Activated T-cell treated with anti-CD3 and anti-CD28 coated beads, Interleukin-2, amount 50 U/mL, for 72 hours (primary cell): ENCODE measurements at places on chromosomes 2 and 18. TPM values are rescaled to one million over a fixed set of nuclear protein-coding genes. Genes with fewer than 3 reads are reported as not detected.
A peak's percentile ranks its signal among the peaks of the same experiment; 100 is the strongest.

STPG4 gene
- not detected for total RNA-seq

GPR45 gene
- not detected for total RNA-seq

FBXO15 gene
- 2.1 TPM for total RNA-seq

CTAGE1 gene
- total RNA-seq: not detected

SFTPB gene
- total RNA-seq: not detected

GALNT5 gene
- total RNA-seq: not detected

RFTN2 gene
- total RNA-seq: not detected

MEP1B gene
- not detected for total RNA-seq

IL36RN gene
- not detected for total RNA-seq

MAP3K20 gene
- total RNA-seq: 11.9 TPM

CFC1 gene
- total RNA-seq: not detected

DNA sequence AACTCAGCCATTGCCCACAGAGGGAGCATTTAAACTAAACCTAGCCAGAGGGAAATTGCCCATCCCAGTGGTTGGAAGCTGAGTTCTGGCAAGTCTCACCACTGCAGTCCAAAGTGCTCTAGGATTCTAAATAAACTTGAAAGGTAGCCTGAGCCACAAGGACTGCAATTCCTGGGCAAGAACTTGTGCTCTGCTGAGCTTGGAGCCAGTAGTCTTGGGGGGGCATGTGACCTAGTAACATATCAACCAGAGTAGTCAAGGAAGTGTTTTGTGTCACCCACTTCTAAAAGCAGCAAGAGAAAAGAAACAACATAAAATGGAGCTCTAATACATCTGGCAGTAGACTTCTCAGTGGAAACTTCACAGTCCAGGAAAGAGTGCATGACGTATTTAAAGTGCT, 167.0 kb downstream of the PTH2R start:
- H3K4me1 ChIP-seq: no peaks in the 10 kb centered on the region
- H3K27ac ChIP-seq: no peak overlapping the region
- H3K36me3 ChIP-seq: no peaks in the 10 kb centered on the region
- DNase-seq: no peak
- no peak overlapping the region for H3K4me3 ChIP-seq
- no peaks in the 10 kb centered on the region for H3K27me3 ChIP-seq

- peak overlapping the region; percentile 92 for H3K4me3 ChIP-seq
- H3K27ac ChIP-seq: no peak overlapping the region
- peak; percentile 33 for DNase-seq
- peaks cover 1% of the 10 kb centered on the region for H3K36me3 ChIP-seq
- peaks cover 5% of the 10 kb centered on the region for H3K4me1 ChIP-seq
- peaks cover 42% of the 10 kb centered on the region for H3K27me3 ChIP-seq
These were observed 126.0 kb downstream of the OSBPL1A start for GRCh38 chr18:24271381-24272228.

GRCh38 chr18:8300751-8301410, 308.4 kb upstream of the RAB12 start:
- H3K27me3 ChIP-seq: no peaks in the 10 kb centered on the region
- H3K27ac ChIP-seq: no peak overlapping the region
- no peak for DNase-seq
- H3K4me1 ChIP-seq: no peaks in the 10 kb centered on the region
- no peaks in the 10 kb centered on the region for H3K36me3 ChIP-seq

DNA sequence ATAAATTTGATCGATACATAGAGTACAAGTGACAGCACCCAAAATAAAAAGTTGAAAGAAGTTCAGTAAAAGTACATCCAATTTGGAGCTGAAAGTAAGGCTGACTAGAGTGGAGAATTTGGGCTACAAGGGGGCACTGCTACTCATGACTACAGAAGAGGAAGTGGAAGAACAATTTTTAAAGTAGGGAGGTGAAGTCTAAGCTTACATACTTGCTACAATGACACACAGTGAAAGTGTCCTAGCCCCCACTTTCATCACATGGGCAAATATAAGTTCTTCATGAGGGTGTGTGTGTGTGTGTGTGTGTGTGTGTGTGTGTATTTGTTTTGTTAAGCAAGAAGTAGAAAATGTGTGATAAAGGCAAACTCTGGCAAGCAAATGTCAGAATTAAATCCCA, 45.7 kb downstream of the MAP3K2 start:
- no peaks in the 10 kb centered on the region for H3K27me3 ChIP-seq
- no peak overlapping the region for H3K27ac ChIP-seq
- DNase-seq: no peak
- peaks cover 15% of the 10 kb centered on the region for H3K4me1 ChIP-seq
- H3K36me3 ChIP-seq: no peaks in the 10 kb centered on the region
- no peak overlapping the region for H3K4me3 ChIP-seq

GRCh38 chr2:107412981-107413380, 413.7 kb upstream of the RGPD4 start:
- H3K4me3 ChIP-seq: no peak overlapping the region
- H3K27ac ChIP-seq: no peak overlapping the region

- H3K27ac ChIP-seq: no peak overlapping the region
- no peak overlapping the region for H3K4me3 ChIP-seq
- no peak for DNase-seq
- H3K27me3 ChIP-seq: no peaks in the 10 kb centered on the region
- no peaks in the 10 kb centered on the region for H3K36me3 ChIP-seq
- H3K4me1 ChIP-seq: peaks cover 36% of the 10 kb centered on the region
These were observed 73.6 kb downstream of the SPATS2L start for GRCh38 chr2:200380091-200380561.

- H3K27me3 ChIP-seq: no peaks in the 10 kb centered on the region
- H3K4me1 ChIP-seq: no peaks in the 10 kb centered on the region
- no peak overlapping the region for H3K4me3 ChIP-seq
- H3K27ac ChIP-seq: no peak overlapping the region
- H3K36me3 ChIP-seq: no peaks in the 10 kb centered on the region
- no peak for DNase-seq
These were observed 31.3 kb downstream of the EHD3 start for GRCh38 chr2:31265234-31265633.

- no peak overlapping the region for H3K27ac ChIP-seq
- H3K27me3 ChIP-seq: peaks cover 48% of the 10 kb centered on the region
- H3K4me1 ChIP-seq: peaks cover 11% of the 10 kb centered on the region
- no peaks in the 10 kb centered on the region for H3K36me3 ChIP-seq
- DNase-seq: no peak
These were observed 96.0 kb downstream of the INHBB start for GRCh38 chr2:120441744-120442471.

DNA sequence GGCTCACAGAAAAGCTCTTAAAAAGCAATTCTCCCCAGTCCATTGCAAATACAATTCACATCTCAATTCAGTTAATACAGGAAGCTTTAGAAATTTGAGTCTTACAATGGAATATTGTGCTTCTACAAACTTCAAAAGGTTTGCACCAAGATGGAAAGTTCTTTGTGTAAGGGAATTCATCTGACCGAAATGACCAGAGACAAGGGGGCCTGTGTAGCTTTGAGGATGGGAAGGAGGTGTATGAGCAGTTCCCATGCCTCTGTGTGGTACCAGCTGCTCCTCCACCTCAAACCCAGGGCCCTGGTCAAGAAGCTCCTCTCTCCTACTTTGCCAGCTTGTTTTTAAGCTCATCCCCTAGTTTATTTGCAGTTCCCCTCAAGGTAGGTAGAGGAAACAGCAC, 312.8 kb upstream of the PKDCC start:
- no peaks in the 10 kb centered on the region for H3K36me3 ChIP-seq
- H3K27ac ChIP-seq: no peak overlapping the region
- DNase-seq: no peak
- H3K4me1 ChIP-seq: no peaks in the 10 kb centered on the region
- H3K4me3 ChIP-seq: no peak overlapping the region

GRCh38 chr2:60311524-60311923, 241.9 kb downstream of the BCL11A start:
- DNase-seq: no peak
- no peak overlapping the region for H3K27ac ChIP-seq
- no peaks in the 10 kb centered on the region for H3K36me3 ChIP-seq
- peaks cover 3% of the 10 kb centered on the region for H3K27me3 ChIP-seq
- H3K4me1 ChIP-seq: peaks cover 21% of the 10 kb centered on the region

DNA sequence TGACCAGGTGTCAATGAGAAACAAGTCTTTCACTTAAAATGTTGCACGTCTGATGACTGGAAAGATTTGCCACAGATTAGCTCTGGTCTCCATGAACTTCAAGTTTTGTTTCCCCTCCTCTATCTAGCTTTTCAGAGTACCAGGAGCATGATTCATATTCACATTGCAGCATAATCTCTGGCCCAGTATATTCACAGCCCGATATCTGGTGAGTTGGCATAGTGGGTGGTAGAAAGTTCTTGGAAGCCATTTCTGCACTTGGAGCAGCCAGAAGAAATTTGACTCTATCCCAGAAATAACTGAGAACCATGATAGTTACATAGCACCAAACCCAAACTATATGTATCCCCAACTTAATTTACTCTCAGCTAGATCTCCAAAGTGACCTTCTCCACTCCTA, 503.9 kb downstream of the PID1 start:
- no peak for DNase-seq
- H3K4me1 ChIP-seq: no peaks in the 10 kb centered on the region
- no peak overlapping the region for H3K4me3 ChIP-seq
- H3K36me3 ChIP-seq: peaks cover 1% of the 10 kb centered on the region
- H3K27ac ChIP-seq: no peak overlapping the region

DNA sequence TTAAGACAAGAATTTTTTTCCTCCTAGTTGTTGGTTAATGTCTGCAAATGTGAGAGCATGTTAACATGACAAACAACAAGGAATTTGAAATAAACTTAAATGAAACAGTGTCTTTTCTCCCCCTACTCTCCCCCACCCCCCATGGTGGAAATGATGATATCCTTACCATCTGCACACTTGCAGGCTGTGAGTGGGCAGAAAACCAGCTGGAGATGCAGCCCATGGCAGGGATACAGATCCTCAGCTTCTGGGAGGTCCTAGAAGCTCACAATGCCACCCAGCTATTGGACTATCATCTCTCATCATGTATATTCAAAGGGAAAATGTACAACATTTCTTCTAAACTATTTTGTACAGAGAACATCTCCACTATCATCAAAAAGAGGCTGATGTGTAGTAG, 196.8 kb downstream of the SLC8A1 start:
- no peak overlapping the region for H3K4me3 ChIP-seq
- H3K4me1 ChIP-seq: peaks cover 2% of the 10 kb centered on the region
- no peak overlapping the region for H3K27ac ChIP-seq
- H3K36me3 ChIP-seq: no peaks in the 10 kb centered on the region

DNA sequence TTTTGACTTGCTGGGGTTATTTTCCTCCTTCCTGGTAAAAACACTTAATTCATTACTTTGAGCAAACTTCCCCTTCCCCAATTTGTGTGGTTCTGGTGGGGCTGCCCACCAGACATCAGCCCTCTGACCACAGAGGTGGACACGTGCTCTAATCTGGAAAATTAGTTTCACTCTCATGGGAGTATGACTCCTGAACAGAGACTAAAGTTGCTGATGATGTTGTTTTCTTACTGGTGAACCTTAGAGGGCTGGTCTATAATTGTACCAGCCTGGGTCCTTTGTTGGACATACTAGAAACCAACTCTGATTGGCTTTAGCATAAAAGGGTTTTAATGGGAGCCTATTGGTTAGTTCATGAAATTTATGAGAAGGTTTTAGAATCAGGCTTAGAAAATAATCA, 54.1 kb upstream of the ACYP2 start:
- no peak overlapping the region for H3K27ac ChIP-seq
- no peaks in the 10 kb centered on the region for H3K27me3 ChIP-seq
- H3K36me3 ChIP-seq: peaks cover 3% of the 10 kb centered on the region
- H3K4me1 ChIP-seq: peaks cover 9% of the 10 kb centered on the region
- H3K4me3 ChIP-seq: no peak overlapping the region

- H3K4me1 ChIP-seq: no peaks in the 10 kb centered on the region
- no peak overlapping the region for H3K4me3 ChIP-seq
- no peak overlapping the region for H3K27ac ChIP-seq
These were observed 1103.3 kb upstream of the NRXN1 start for GRCh38 chr2:52135235-52135634.

GRCh38 chr2:60849187-60849586, 32.2 kb upstream of the REL start:
- peaks cover 3% of the 10 kb centered on the region for H3K4me1 ChIP-seq
- H3K27me3 ChIP-seq: no peaks in the 10 kb centered on the region
- H3K27ac ChIP-seq: no peak overlapping the region
- no peak overlapping the region for H3K4me3 ChIP-seq
- no peak for DNase-seq

DNA sequence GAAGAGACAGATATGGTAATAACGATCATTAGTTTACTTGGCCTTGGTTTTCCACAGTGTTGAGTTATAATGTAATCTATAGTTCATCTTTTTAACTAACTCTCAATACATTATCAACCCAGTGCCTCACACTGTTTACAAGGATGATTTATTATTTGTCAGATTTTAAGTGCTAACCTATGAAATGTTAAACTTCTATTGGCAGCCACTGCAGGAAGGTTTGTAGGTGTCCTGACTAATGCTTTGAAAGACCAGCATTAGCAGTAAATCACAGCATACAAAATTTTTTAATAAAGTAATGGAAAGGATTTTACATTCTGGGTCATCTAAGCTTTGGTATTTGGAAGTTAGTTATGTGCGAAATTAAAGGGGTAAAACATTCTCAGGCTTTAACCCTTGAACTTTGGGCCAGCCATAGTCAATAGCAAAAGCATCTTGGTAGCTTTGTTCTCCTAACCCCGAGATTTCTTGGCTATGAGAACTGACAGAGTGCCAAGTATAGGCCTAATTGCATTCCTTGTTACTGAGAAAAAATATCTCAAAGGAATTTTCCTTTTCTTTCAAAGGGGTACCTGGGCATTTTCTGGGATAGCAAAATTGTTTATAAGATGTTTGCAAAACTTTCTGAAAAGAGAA, 30.6 kb downstream of the SPATS2L start:
- H3K36me3 ChIP-seq: no peaks in the 10 kb centered on the region
- no peak for DNase-seq
- H3K4me3 ChIP-seq: no peak overlapping the region
- no peak overlapping the region for H3K27ac ChIP-seq
- H3K4me1 ChIP-seq: peaks cover 7% of the 10 kb centered on the region

DNA sequence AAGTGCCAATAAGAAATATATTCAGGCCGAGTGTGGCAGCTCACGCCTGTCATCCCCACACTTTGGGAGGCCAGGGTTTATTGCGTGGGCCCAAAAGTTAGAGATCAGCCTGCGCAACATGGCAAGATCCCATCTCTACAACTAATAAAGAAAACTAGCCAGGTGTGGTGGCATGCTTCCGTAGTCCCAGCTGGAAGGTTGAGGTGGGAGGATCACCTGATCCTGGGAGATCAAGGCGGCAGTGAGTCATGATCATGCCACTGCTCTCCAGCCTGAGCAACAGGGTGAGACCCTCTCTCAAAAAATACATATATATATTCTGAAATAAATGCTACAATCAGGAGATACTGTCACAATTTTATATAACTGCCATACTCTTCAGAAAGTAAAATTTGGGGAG, 1604.8 kb upstream of the NXPH2 start:
- no peak overlapping the region for H3K4me3 ChIP-seq
- H3K4me1 ChIP-seq: no peaks in the 10 kb centered on the region
- H3K36me3 ChIP-seq: no peaks in the 10 kb centered on the region

- peaks cover 29% of the 10 kb centered on the region for H3K4me1 ChIP-seq
- peak; percentile 7 for DNase-seq
- no peaks in the 10 kb centered on the region for H3K27me3 ChIP-seq
- no peak overlapping the region for H3K27ac ChIP-seq
- H3K36me3 ChIP-seq: peaks cover 7% of the 10 kb centered on the region
These were observed 408.7 kb upstream of the HS6ST1 start for GRCh38 chr2:128727404-128727803.
